ENCODE measurements at places on chromosomes 5 and 9.

GRCh38 chr5:112763165-112763564, 25.5 kb downstream of the APC start:
- DNase-seq, result no peak

- no peak for DNase-seq
Observed at GRCh38 chr9:86407022-86407421, 52.8 kb upstream of the TUT7 start.

DNA sequence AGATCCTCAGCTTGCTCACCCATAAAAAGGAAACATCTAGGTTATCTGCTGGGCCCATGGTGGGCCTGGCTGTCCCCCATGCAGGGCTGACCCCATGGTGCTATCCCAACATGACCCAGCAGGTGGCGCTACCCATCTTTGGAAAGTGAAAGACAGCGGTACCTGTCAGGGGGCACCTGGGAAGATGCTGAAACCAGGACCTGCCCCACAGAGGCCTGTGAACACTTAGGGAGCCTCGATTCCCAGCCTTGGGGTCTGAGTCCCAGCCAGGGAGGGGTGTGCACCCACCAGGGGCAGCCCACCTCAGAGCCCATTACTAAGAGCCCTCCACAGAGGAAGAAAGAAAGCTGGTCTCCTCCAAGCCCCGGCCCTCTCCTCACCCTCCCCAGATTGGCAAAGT, 46.6 kb upstream of the IPPK start:
- DNase-seq, result peak; percentile 86

GRCh38 chr5:13766236-13766635, 178.3 kb downstream of the DNAH5 start:
- DNase-seq, result no peak

GRCh38 chr5:78845470-78845869, 139.6 kb downstream of the ARSB start:
- DNase-seq, result no peak

DNA sequence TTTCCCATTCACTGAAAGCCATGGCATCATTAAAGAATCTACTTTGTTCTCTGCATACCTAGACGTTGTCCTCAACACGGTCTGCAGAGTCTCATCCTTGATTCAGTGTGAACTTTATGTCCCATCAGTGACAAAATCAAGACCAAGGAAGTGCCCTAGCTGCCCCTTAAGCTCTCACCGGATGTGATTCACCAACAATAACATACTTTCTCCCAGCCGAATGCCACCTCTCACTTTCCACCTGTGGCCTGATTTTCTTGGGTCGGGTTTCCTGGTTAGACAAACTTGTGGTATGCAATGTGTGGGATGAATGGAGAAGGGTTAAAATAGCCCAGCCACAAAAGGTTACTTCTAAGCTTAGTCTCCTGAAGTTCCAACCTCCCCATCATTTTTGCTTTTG, 145.3 kb upstream of the PAPPA start:
- no peak for DNase-seq

- no peak for DNase-seq
Observed at GRCh38 chr9:83960991-83961390, 19.0 kb downstream of the HNRNPK start.

GRCh38 chr5:14008819-14009311, 64.4 kb upstream of the DNAH5 start:
- no peak for DNase-seq

DNA sequence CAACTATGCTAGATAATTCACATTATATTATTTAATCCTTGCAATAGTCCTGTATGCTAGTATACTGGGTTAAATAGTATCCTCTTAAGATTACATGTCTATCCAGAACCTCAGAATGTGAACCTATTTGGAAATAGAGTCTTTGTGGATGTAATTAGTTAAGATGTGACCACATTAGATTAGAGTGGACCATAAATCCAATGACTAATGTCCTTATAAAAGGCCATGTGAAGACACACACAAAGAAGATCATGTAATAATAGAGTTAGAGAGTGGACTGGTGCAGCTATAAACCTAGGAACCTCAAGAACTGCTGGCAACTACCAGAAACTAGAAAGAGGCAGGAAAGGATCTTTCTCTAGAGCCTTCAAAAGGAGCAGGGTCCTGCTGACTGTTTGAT, 263.6 kb upstream of the PTGER4 start:
- no peak for DNase-seq

- DNase-seq, result no peak
Observed at GRCh38 chr5:44884036-44884435, 75.3 kb downstream of the MRPS30 start.

DNA sequence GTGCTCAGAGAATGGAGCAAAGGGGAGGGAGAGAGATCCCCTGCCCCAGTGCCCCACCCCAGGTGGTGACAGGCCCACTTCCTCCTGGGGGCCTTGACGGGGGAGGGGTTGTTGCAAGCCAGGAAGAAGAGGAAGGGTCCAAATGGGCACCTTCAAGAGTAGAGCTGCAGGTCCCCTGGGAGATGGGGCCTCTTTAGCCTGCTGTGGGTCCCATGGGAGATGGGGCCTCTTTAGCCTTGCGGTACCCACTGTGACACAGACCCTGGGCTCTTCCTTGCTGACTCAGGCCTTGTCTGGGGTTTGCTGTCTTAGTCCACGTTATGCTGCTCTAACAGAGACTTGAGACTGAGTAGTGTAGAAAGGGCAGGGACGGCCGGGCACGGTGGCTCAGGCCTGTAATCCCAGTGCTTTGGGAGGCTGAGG, 9.6 kb upstream of the TOR4A start:
- no peak for DNase-seq

DNA sequence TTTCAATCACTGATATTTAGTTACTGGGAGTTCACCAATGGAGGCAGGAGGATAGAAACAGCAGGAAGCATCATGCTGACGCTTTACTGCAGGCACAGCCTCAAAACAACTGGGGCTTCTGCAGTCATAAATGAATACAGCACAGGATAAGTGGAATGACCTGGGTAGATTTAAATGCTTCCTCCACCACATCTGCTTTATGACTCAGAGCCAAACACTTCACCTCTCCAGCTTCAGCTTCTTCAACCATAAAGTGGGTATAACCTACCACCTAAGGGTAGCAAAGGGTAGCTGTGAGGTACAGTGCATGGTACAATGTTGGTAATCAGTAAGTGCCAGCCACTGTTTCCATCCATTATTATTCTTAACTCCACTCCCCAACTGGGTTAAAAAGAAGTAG, 28.4 kb downstream of the RASEF start:
- DNase-seq, result no peak

DNA sequence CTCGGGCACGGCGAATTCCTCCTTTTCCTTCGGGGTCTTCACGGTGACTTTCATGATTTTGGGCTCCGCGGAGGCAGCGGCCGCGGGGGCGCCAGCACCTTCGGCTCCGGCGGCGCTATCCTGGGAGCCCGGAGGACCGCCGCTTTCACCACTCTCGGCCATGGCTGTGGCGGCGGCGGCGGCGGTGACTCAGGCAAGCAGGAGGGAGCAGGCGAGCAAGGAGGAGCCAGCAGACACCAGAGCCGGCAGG, 315 bp downstream of the UBQLN1 start:
- no peak for DNase-seq

- DNase-seq, result peak; percentile 9
Observed at GRCh38 chr9:110058304-110058953, 149.5 kb downstream of the C9orf152 start.

- no peak for DNase-seq
Observed at GRCh38 chr5:168409591-168410458, 76.4 kb upstream of the RARS1 start.

GRCh38 chr9:110599468-110599867, 19.9 kb upstream of the SVEP1 start:
- DNase-seq, result no peak

DNA sequence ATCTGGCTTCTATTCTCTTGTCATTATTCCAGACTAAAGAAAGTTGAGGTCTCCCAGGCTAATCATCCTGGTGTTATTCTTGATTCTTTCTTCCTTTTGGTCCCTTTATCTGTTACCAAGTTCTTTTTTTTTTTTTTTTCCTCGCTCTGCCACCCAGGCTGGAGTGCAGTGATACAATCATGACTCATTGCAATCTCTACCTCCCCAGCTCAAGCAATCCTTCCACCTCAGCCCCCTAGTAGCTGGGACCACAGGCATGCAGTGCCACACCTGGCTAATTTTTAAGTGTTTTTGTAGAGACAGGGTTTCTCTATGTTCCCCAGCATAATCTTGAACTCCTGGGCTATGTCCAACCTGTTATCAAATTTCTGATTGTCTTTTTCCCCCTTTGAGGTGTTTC, 126.6 kb upstream of the DHFR start:
- DNase-seq, result no peak

- no peak for DNase-seq
Observed at GRCh38 chr9:28892538-28892937, 1319.3 kb upstream of the C9orf72 start.

GRCh38 chr9:74795803-74796202, 91.9 kb downstream of the TRPM6 start:
- no peak for DNase-seq

GRCh38 chr5:1888541-1889251, 6.0 kb upstream of the IRX4 start:
- DNase-seq, result no peak

DNA sequence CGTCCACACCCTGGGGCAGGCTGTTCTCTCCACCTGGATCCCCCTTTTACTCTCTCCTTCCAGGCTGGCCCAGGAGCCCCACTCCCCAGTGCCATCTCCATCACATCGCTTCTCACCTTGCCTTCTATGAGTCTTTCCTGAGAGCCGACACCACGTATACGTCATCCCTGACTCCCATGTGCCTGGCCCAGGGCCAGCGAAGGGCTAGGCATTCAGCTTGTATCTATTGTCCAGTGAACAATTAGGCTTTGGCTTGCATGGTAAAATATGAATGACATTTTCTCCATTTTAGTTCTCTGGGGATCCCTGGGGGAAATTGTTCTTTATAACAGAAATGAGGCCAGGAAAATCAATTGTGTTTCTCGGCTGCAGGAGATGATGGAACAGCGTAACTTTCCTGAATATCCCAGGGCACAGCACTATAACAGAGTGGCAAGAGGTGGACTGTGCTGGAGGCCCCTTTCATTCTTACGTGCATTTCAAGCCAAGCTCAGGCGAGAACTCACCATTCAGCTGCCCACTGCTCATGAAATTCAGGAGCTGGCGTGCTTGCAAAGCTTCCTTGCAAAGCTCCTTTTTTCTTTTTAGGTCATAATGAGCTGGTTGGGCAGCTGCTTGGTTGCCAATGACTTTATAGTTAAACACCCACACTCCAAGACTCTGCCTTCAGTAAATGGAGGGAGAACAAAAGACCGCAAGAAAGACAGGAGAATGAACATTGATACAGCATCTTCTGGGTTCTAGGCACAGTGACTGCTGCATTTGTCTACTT, 37.7 kb downstream of the NSG2 start:
- DNase-seq, result no peak

DNA sequence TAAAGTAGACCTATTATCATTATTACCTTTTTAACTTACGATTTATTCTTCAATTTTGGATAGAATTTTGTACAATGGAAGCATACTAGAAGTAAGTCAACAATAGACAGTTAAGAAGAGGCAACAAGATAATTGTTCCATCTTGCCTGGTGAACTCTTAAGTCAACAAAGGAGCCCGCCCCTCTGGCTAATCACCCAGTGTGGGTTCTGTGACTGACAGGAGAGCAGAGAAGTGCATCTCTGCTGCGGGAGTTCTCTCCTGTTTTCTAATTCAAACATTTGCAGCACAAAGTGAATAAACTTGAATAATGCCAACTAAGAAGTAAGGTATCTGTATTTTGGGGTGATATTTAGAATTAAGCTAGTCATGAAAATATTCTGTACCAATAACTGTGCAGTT, 6.7 kb upstream of the ISL1 start:
- DNase-seq, result no peak

DNA sequence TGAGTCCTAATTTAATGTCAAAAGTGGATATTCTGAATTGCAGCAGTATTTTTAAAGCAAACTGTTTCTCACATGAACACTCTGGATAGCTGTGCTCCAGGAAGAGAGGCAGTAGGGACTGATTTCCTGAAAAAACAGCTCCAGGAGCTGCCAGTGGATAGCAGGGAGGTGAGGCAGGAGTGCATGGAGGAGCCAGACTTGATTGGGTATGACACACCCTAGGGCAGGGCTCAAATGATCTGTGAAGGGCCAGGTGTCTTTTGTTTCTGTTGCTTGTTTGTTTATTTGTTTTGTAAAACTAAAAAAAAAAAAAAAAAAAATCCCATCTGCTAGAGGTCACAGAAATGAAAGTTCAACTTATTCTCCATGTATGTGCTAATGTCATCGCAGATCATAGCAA, 83.4 kb downstream of the ADRB2 start:
- no peak for DNase-seq

DNA sequence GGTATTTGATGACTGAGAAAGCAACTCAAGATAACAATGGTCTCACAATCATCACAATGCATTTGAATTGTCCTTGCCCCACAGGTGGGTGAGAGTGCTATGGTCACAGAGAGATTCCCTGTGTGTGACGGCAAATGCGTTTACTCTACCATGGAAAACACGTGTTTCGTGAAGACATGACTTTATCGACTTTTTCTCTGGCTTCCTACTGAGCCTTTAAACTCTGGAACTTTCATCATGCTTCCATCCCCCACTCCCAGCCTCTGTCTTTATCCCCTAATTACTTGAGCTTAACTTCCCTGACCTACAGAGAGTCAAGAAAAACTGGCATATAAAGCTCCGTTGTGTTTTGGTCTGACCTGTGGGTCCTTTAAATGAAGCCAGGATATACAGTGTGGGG, 414.1 kb upstream of the CLINT1 start:
- no peak for DNase-seq

DNA sequence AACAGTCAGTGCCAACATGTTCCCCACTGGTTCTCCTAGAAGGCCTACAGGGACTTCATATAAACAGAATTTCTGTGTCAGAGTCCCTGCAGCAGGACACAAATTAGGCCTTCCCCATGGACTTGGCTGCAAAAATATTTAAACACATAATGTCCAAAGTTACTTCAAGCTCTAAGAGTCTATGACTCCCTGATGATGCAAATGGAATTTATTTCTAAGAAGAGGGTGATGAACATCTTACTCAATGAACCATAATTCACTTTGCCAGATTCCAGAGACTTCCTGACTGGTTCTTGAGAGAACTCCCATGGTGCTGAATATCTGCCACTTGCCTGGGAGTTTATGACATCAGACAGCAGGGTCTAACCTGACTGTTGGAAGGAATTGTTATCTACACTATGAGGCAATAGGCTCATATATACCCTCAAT, 32.7 kb upstream of the ADRA1B start:
- no peak for DNase-seq

- no peak for DNase-seq
Observed at GRCh38 chr5:96537386-96537785, 104.3 kb upstream of the PCSK1 start.

DNA sequence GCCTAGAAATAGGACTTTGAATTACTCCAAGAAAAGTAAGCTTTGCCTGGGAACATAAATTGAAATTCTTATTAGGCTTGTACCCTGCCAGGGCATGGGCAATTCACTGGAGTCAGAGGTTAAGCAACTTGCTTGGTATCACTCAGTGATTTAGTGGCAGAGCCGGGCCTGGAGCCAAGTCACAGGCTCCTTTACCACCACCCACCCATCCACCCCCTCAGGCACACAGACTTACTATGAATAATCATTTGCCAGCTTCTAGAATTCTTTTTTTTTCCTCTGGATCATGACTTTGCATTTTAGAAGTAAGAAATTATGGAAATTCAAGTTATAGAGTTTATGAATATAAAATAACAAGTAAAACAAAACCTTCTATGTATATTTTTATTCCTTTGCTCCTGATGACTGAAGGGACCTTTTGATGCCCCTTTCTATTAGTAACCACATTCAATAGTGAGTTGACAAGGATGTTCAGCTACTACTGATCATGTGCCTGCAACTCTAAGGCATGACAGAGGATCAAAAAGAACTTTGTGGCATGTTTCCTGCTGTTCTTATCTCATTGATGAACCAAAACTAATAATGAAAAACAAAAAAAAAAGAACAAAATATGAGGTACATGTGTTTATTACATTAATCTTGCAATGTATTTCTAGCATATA, 614.7 kb downstream of the TLR4 start:
- no peak for DNase-seq

Measured in activated T-helper 1 cell treated with anti-CD3 and anti-CD28 coated beads, Interleukin-2, amount 50 U/mL, for 16 hours (primary cell).